Stimulated activated CD4-positive, alpha-beta T cell treated with anti-CD3 and anti-CD28 coated beads, Interleukin-1b, Interleukin-23, amount 100 ng/mL, for 48 hours (primary cell): ENCODE measurements at places on chromosomes 13 and 19.

DNA sequence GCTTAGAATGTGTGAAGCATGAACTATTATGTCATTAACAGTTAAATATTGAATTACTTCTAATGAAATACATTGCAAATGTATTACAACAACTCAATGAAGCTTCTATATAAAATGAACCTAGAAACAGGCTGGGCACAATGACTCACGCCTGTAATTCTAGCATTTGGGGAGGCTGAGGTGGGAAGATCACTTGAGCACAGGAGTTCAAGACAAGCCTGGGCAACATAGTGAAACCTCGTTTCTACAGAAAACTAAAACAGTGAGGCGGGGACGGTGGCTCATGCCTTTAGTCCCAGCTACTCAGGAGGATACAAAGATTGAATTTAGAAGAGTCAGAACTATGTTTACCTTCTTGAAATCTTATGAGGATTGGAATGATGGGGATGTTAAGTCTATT, 505.1 kb downstream of the SLITRK5 start:
- DNase-seq, result no peak

DNA sequence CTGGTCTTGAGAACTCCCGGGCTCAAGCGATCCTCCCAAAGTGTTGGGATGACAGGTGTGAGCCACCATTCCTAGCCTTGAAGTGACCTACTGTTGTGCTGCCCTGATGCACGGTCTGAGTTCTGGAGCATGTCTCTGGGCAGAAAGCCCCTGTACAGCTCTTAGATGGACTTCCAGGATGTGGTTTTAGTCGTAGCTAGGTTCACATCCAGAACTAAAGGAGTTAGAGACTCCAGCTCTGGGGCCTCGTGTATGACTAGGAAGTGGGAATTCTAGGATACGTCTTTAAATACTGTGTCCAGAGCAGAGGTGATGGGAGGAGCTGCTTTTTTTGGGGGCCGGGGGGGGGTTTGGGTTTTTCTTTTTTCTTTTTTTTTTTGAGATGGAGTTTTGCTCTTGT, 12.2 kb downstream of the UPF1 start:
- DNase-seq, result no peak

- DNase-seq, result no peak
Measured at GRCh38 chr19:16285769-16286498, 38.7 kb upstream of the KLF2 start.

- no peak for DNase-seq
Measured at GRCh38 chr13:102877303-102877702, 31.5 kb downstream of the ERCC5 start.

GRCh38 chr19:10971107-10971726, 10.4 kb downstream of the SMARCA4 start:
- DNase-seq, result no peak

GRCh38 chr13:74325106-74325505, 190.9 kb upstream of the KLF12 start:
- no peak for DNase-seq

DNA sequence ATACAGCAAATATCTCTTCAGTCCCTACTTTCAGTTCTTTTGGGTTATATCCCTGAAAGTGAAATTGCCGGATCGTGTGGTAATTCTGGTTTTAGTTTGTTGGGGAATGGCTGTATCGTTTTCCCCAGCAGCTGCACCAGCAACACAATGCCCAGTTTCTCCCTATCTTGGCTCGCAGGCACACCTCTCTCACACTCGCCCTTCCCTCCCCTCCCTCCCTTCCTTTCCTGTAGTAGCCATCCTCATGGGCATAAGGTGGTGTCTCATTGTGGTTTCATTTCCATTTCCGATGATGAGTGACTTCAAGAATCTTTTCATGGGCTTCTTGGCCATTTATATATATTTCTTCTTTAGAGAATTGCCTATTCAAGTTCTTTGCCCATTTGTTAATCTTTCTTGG, 8.6 kb upstream of the GPR18 start:
- no peak for DNase-seq

GRCh38 chr19:15126131-15126910, 19.1 kb downstream of the SYDE1 start:
- DNase-seq, result no peak
